ENCODE measurements at places on chromosomes 5 and 9.
A peak's percentile ranks its signal among the peaks of the same experiment; 100 is the strongest.

DNA sequence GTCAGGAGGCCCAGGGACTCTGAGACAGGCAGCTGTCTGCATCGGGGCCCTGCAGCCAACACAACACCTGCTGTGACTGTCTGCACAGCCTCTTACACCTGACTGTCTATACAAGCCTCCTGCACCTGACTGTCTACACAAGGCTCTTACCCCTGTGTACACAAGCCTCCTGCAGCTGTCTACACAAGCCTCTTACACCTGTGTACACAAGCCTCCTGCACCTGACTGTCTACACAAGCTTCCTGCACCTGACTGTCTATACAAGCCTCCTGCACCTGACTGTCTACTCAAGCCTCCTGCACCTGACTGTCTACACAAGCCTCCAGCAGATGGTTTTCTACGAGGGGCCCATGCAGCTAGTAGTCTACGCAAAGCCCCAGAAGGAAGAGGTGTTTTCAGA, 18.6 kb downstream of the IRX2 start:
- no peak for DNase-seq

DNA sequence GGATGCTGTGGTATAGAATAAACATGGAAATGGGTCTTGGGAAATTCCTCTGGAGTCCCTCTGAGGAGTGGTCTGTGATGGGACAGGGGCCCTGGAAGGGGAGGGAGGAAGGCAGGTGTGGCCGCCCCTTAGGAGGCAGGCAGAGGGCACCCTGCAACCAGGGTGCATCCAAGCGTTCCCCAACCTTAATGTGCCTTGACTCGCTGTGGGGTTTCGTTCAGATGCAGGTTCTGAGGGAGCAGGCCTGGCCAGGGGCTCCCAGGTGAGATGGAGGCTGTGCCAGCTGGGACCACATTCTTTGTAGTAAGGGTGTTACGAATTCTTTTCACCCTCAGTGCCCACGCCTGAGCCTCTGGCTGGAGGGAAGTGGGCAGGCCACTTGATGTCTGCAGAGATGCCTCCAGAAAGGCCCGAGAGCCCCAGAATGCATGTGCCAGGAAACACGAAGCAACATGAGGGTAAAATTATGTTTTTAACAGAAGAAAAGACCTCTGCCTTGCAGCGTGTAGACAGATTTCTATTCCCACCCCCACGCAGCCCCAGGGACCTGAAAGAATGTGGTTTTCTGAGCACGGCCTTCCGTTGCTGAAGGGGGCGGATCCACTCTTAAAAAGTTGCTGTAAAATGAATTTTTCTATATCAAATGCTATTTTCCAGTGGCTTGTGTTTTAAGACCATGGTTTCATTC, 150.4 kb upstream of the IER5L start:
- DNase-seq, result no peak

- no peak for DNase-seq
These were observed 1.3 kb downstream of the ASTN2 start for GRCh38 chr9:117413346-117414219.

GRCh38 chr9:120970244-120970643, 43.6 kb upstream of the TRAF1 start:
- no peak for DNase-seq

DNA sequence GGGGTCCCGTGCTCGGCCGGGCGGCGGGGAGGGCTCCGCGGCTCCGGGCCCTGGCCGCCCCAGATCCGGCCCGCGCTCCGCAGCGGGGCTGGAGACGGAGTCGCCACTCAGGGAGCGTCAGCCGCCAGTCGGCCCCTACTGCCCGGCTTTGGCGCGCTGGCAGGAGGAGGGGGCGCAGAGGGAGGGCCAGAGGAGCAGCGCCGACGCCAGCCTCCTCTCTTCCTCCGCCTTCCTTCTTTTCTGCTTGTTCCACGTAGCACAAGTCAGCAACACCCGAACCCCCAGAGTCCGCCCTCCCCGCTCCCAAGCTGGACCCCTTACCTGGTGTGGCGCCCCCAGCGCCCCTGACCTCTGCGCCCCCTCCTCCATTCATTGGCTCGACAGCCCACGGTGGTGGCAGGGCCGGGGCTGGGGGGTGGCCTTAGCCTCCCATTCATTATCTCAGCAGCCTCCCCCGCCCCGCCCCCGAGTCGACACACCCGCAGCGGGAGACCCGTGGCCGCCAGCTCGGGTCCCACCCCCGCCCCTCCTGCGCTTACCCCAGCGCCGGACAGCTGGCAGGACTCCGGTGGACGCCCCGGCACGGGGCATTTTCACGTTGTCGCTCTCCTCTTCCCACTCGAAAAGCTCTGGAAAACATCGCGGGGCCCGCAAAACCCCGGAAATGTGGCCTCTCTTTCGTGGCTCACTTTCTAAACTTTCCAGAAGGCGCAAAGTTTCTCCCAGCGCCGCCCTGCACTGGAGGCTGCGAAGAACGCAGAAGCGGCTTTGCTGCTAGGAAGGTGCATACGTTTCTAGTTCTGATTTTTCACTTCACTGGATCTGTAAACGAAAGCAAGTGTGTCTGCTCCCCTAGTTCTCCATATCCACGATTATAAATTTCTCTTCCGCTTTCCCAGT, at the start of gene LPAR1:
Gene LPAR1, minus strand, starts transcription at position 140 of the 900 bp plus-strand sequence. CDS start 66,353 bp downstream, outside the sequence.
- DNase-seq, result peak; percentile 56

DNA sequence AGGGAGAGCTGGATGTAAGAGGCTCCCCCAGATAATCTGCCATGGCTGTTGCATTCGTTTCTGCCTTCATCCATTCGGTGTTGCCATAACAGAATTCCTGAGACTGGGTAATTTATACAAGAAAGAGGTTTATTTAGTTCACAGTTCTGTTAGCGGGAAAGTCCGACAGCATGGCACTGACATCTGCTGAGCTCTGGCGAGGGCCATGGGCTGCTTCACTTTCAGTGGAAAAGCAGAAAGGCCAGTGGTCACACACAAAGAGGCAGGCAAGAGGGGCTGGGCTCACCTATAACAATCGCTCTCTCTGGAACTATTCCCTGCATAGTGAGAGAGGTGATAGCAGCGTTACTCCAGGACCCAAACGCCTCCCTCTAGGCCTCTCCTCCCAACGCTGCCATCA, 305.9 kb downstream of the MLLT3 start:
- DNase-seq, result no peak
